ENCODE measurements at places on chromosomes 12 and 14.

DNA sequence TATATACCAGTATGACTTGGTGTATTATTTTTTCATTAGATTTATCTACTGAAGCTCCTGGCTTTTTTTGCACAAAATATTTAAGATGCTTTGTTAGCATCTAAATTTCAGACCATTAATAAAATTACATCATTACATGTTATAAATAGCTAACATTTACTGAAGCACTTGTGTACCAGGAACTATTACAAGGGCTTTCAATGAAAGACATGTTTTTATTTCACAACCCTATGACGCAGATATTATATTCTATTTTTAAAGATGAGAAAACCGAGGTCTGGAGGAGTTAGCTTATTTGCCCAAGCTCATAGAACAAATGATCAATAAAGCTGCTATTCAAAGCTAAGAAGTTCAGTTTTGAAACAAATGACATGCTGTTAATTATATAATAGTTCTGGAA is 420.4 kb upstream of the DCN start:
- no peak overlapping the region for H3K4me3 ChIP-seq
- H3K36me3 ChIP-seq, result no peaks in the 10 kb centered on the region
- H3K4me1 ChIP-seq, result peaks cover 2% of the 10 kb centered on the region
- H3K27me3 ChIP-seq, result no peaks in the 10 kb centered on the region
- peak overlapping the region; percentile 12 for H3K27ac ChIP-seq
- DNase-seq, result no peak

DNA sequence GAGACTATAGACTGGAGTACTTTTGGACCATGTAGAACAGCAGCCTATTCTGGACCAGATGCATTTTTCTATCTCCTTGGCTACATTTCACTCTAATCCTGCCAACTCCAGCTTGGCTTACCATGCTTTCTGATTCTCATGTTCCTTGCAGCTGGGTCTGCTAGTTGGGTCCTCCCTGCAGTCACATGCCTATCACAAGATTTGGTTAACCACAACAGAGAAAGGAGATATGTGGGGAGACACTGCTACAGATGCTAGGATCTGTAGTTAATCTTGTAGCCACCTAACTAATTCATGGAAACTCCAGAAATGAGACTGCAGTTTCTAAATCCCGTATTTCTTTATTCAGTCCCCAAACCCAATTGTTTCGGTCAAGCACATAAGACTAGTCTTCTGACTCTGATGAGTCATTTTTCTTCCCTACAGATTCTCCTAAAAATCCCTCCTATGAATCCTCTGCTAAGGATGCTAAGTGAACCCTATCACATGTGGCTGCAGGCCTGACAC is 410.6 kb downstream of the DAD1 start:
- H3K27me3 ChIP-seq, result no peaks in the 10 kb centered on the region
- no peak overlapping the region for H3K27ac ChIP-seq
- no peak overlapping the region for H3K4me3 ChIP-seq
- H3K36me3 ChIP-seq, result no peaks in the 10 kb centered on the region

- H3K36me3 ChIP-seq, result peaks cover 2% of the 10 kb centered on the region
- H3K27me3 ChIP-seq, result peaks cover 38% of the 10 kb centered on the region
- no peak overlapping the region for H3K27ac ChIP-seq
- H3K4me1 ChIP-seq, result no peaks in the 10 kb centered on the region
- no peak for DNase-seq
Measured at GRCh38 chr12:58233886-58234285, 292.5 kb downstream of the ATP23 start.

DNA sequence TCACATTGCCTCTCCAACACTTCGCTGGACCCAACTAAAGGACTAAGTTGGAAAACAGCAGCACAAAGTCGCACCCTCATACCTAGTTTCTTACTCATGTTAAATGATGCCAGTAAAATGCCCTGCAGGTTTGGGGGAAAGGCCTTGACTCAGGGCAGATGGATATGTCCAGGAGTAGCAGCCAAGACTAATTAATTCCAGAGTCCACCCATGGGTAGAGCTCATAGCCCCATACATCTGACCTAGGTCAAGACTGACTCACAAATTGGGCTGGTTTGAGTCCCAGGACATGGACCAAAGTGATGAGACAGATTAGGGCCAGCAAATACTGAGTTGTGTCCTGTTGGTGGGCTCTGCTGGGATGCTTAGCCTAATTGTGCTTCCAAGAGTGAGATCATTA is 224.0 kb upstream of the BTG1 start:
- H3K36me3 ChIP-seq, result no peaks in the 10 kb centered on the region
- H3K4me3 ChIP-seq, result no peak overlapping the region
- no peak for DNase-seq

DNA sequence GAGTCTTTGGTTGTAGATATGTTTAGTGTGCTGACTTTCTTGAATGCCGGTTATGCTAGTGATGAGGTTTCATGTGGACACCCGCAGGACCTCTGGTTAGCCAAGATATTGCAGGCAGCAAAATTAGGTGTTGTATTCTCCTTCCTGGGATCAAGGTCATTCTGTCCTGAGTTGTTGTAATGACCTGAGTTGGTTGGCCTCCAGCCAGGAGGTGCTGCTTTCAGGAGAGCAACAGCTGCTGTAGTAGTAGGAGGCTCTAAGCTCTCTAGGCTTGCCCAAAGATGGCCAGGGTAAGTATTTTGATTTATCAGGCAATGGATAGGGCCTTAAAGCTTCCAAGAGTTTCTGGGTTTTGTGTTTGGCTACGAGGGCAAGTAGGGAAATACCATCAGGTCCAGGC is 56.0 kb upstream of the BDKRB2 start:
- no peak overlapping the region for H3K27ac ChIP-seq
- H3K27me3 ChIP-seq, result peaks cover 21% of the 10 kb centered on the region
- no peaks in the 10 kb centered on the region for H3K4me1 ChIP-seq
- H3K4me3 ChIP-seq, result no peak overlapping the region
- no peaks in the 10 kb centered on the region for H3K36me3 ChIP-seq

DNA sequence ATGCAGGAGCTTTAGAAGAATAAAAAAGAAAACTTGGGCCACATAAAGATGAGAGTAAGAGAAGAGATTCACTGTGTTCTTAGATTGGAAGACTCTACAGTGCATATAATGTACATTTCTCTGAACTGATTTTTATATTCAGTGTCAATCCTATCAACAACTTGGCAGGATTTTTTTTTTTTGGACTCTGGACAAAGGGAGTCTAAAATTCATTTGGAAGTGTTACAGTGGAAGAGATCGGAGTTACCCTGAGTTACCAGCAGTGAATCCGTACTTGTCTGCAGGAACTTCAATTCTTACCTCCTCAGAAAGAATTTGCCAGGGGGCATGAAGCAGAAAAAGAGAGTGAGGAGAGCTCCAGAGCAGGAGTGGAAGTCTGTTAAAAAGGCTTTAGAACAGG is 24.0 kb downstream of the SERPINA11 start:
- no peaks in the 10 kb centered on the region for H3K36me3 ChIP-seq
- H3K4me3 ChIP-seq, result no peak overlapping the region
- no peaks in the 10 kb centered on the region for H3K4me1 ChIP-seq
- H3K27me3 ChIP-seq, result peaks cover 20% of the 10 kb centered on the region
- no peak for DNase-seq
- no peak overlapping the region for H3K27ac ChIP-seq

- peak within 1 kb of the TSS; percentile 96 for H3K4me3 ChIP-seq
- no peaks in the 10 kb centered on the region for H3K27me3 ChIP-seq
- H3K4me1 ChIP-seq, result peaks cover 27% of the 10 kb centered on the region
- peak within 1 kb of the TSS; percentile 93 for H3K27ac ChIP-seq
Measured at GRCh38 chr12:116737774-116738657, at the start of the genes RNFT2 and SPRING1. Gene RNFT2 (plus strand): TSS chr12:116738315. CDS start chr12:116740498, 2,183 bp downstream. Gene SPRING1 (minus strand): TSS chr12:116738069. CDS start chr12:116737900, 169 bp downstream.

- DNase-seq, result no peak
- H3K36me3 ChIP-seq, result peaks cover 17% of the 10 kb centered on the region
- H3K27ac ChIP-seq, result no peak overlapping the region
- H3K4me3 ChIP-seq, result no peak overlapping the region
- no peaks in the 10 kb centered on the region for H3K27me3 ChIP-seq
Measured at GRCh38 chr12:26630546-26631027, 202.4 kb downstream of the ITPR2 start.

DNA sequence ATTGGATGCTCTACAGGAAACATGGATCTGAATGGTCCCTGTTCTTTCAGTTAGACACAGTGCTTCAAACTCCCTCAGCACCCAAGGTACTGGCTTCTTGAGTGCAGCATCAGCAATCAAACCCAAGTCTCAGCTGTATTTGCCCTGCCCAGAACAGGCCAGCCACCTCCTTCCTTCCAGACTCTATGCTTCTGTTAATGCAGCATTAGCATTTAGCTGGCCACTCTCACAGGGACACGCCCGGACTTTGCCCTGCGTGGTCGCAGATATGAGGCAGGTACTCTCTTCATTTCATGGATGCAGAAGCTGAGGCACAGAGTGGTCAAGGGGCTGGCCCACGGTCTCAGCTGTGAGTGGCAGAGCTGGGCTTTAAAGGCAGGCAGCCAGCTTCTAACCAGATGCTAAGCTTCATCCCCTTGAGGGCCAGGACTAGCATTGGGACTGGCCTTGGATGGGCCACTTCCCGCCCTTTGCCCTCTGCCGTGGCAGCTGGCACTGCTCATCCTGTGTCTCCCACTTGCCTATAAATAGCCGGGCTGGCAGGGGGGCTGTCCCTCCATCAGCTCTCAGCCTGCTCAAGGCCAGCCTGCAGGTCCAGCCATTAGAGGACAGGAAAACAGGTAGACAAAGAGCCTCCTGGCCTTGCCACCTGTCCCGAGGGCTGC is 1.5 kb upstream of the SLC25A47 start:
- H3K27me3 ChIP-seq, result no peaks in the 10 kb centered on the region
- no peak overlapping the region for H3K4me3 ChIP-seq
- no peak overlapping the region for H3K27ac ChIP-seq
- H3K4me1 ChIP-seq, result peaks cover 7% of the 10 kb centered on the region
- DNase-seq, result no peak
- H3K36me3 ChIP-seq, result peaks cover 3% of the 10 kb centered on the region

DNA sequence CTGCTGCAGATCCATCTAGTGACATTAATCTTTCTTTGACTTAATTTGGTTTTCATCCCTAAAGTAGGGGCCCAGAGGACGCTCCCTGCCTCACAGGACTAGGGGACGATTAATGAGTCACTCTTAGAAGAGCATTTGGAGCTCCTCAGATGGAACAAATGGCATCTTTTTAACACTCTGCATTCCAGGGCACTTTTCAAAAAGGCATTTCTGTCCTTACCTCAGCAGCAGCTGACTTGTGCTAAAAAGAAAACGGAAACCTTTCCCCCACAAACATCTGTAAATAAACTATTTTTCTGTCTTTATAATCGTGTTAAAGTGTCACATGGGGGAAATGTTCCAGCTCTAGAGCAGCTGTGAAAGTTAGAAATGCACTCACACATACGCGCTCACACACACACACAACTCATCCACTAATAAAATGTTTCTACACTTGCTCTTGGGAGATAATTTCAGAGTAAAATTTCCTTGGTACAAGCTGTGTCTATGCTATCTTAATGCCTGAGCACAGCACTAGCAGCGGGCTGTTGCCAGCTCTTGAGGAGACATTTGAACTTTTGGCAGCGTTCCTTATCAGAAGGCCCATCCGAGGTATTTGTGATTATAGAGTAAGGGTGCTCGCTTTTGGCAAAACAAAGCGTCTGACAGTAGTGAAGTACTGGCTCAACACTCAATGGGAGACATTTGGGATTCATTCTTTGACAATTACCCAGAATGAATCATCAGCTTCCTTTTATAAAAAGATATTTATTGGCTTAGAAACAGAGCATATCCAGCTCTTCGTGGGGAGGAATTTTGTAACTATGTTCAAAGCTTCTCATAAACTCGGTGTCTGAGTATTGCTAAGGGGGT is 141.3 kb downstream of the PLXNC1 start:
- peaks cover 7% of the 10 kb centered on the region for H3K4me1 ChIP-seq
- no peak overlapping the region for H3K4me3 ChIP-seq
- no peaks in the 10 kb centered on the region for H3K27me3 ChIP-seq
- H3K36me3 ChIP-seq, result peaks cover 7% of the 10 kb centered on the region
- DNase-seq, result no peak
- H3K27ac ChIP-seq, result no peak overlapping the region

GRCh38 chr14:102872020-102872419 is 50.4 kb upstream of the AMN start:
- peaks cover 3% of the 10 kb centered on the region for H3K36me3 ChIP-seq
- H3K4me3 ChIP-seq, result peak overlapping the region; percentile 33
- no peak for DNase-seq
- H3K27me3 ChIP-seq, result no peaks in the 10 kb centered on the region
- H3K27ac ChIP-seq, result peak overlapping the region; percentile 75

DNA sequence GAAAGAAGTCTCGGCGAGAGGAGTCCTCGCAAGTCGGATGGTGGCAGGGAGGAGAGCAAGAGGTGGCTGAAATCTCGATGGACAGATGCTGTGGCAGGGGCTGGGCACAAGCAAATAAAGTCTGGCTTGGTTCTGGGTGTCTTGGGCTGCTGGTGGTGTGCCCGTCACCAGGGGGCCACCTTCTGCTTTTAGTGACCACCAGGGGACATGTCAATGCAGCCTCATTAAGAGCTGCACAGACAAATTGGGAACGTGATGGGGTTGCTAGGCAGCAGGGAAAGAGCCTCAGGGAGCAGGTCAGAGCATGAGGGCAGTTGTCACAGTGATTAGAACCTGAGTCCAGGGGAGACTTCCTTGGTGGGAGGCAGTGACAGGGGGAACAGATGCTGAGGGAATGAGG is 44.0 kb downstream of the LRRC74A start:
- no peak for DNase-seq
- H3K4me1 ChIP-seq, result peaks cover 13% of the 10 kb centered on the region
- H3K27ac ChIP-seq, result no peak overlapping the region

DNA sequence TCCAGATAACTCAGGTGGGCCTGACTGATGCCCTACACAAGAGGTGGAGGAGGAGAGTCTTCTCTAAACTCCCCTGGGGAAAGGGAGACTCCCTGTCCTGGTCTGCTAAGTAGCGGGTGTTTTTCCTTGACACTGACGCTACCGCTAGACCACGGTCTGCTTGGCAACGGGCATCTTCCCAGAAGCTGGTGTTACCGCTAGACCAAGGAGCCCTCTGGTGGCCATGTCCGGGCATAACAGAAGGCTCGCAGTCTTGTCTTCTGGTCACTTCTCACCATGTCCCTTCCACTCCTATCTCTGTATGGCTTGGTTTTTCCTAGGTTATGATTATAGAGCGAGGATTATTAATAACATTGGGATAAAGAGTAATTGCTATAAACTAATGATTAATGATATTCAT is 965.5 kb downstream of the TMEM121 start:
- H3K27ac ChIP-seq, result no peak overlapping the region
- peaks cover 12% of the 10 kb centered on the region for H3K4me1 ChIP-seq
- H3K27me3 ChIP-seq, result peaks cover 7% of the 10 kb centered on the region
- H3K4me3 ChIP-seq, result no peak overlapping the region

DNA sequence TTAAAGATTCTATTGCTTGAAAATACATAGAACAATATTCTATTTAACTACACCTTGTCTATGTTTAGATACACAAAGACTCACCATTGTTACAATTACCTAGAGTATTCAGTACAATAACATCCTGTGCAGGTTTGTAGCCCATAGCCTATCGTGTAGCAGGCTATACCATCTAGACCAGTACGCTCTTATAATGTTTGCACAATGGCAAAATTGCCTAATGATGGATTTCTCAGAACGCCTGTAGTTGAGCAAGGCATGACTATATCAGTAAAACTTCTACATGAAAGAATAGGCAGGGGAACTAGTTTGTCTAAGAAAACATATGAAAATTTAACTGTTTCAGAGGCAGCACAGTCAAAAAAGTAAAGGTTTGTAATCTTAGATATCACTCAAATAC is 375.9 kb downstream of the DAD1 start:
- H3K27ac ChIP-seq, result no peak overlapping the region
- DNase-seq, result no peak
- H3K27me3 ChIP-seq, result no peaks in the 10 kb centered on the region
- no peaks in the 10 kb centered on the region for H3K4me1 ChIP-seq
- H3K36me3 ChIP-seq, result no peaks in the 10 kb centered on the region
